NCI-H524 (cell line): ENCODE measurements at places on chromosomes 2 and 18.

- DNase-seq = no peak
Observed at GRCh38 chr2:144523596-144524117, 3.7 kb upstream of the ZEB2 start.

DNA sequence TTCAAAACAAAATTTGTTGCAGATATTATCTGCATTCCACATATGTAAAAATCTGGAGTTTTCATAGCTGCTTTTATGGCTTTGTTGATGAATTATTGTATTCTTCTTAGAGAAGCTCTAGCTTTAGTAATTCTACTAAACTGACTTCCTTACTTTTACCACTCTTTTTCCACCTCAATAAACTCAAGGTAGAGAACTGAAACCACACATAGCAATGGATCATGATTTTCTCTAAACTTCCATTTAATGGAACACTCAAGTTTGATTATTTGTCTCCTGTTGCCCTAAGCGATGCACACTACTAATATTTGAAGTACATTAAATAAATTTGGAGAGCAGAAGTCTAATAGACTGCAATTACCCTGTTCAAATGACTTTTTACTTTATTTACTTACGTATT, 192.0 kb downstream of the NBAS start:
- DNase-seq = no peak

DNA sequence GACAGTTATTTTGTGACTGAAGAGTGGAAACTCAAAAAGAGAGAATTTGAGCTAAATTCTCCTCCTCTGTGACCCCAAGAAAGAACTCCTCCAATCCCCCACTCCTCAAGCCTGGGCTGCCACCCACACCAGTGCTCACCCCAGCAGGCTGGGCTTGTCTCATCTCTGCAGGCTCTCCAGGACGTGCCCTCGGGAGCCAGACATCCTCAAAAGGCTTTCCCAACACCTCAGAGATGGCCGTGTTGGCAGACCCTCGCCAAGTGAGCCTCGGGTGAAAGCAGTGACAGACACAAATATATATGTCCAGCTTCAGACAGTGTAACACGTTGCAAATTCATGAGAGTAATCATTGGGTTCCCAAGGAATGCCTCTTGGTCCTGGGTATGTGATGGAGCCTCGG, 377.7 kb upstream of the SALL3 start:
- DNase-seq = no peak

- DNase-seq = no peak
Observed at GRCh38 chr2:71561441-71562267, 108.3 kb downstream of the DYSF start.

- no peak for DNase-seq
Observed at GRCh38 chr2:23538566-23538965, 153.6 kb downstream of the KLHL29 start.

DNA sequence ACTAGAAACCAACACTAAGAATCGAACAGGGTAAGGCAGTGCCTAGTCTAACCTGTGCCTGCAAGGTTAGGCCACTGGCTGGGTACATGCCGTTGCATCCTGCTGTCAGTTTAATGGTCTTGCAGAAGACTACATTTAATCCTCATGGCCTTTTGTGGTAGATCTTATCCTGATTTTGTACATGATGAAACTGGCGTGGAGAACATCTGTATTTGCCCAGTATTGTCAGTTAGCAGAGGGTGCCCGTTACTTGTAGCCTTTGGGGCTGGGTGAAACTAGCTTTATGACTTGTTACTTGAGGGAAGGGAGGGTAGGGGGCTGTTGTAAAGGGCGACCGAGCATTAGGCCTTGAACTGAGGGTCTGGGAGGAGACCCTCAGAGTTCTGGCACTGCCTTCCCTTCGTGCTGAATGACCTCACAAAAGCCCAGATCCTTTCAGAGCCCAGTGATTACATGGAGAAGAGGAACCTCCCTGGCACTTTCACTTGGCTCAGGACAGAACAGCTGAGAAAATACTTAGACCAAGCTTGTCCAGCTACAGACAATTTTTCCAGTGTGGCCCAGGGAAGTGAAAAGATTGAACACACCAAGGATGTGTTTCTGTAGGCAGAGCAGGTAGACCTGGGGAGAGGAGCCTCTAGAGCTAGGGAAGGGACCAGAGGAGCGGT, 19.5 kb downstream of the SLC20A1 start:
- DNase-seq = no peak

- peak; percentile 91 for DNase-seq
Observed at GRCh38 chr2:237669628-237670392, 42.4 kb downstream of the LRRFIP1 start.

- DNase-seq = no peak
Observed at GRCh38 chr2:228037915-228038314, 143.6 kb downstream of the SPHKAP start.

DNA sequence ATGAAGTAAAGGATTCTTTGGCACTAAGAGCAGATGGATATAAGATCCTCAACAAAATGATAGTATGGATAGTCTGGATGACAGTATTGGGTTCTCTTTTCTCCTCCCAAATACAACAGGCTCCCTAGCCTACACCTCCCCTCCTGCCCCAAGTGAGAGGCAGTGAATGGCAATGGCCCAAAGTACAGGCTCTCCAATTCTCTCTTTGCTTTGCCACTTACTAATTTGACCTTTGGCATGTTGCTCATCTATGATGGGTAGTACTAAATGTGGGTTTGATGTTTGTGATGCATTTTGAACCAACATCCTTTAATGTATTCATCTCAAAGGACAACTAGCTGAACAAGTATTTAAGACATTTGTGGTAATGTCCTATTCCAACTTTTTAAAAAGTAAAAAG, 65.9 kb downstream of the EIF5B start:
- DNase-seq = no peak

DNA sequence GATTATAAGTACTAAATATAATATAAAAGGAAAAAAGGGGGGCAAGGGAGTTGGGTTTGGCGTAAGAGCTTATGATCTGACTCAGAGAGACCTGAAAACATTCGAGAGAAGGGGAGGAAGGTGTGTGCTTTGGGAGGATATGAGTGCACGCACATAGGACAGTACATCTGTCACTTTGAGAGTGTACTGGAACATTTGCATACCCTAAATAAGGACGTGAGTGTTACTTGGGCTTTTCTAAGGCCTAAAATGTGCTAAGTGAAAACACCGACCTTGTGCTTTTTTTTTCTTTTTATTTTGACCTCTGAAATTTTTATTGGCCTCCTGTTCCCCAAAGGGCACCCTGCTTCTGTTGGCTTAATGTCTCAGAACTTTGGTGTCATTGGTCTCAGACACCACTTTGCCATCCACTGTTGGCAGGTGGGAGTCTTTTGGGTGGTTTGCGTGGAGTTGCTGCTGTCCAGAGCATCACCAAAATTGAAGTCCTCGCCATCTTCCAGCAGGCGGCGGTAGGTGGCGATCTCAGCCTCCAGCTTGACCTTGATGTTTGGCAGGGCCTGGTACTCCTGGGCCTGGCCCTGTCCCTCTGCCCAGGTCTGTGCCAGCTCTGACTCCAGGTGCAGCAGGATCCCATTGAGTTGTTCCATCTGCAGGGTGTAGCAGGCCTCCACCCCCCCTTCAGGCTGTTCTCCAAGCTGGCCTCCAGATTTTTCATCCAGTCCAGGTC, 57.7 kb downstream of the CD28 start:
- DNase-seq = no peak

DNA sequence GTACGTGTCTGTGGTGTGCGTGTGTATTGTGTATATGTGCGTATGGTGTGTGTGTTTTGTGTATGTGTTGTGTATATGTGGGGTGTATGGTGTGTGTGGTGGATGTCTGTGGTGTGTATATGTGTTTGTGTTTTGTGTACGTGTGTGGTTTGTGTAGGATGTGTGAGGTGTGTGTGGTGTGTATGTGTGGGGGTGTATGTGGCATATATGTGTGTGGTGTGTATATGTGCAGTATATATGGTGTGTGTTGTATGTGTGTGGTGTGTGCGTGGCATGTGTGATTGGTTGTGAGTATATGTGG, 101.3 kb downstream of the CLIP4 start:
- DNase-seq = no peak

DNA sequence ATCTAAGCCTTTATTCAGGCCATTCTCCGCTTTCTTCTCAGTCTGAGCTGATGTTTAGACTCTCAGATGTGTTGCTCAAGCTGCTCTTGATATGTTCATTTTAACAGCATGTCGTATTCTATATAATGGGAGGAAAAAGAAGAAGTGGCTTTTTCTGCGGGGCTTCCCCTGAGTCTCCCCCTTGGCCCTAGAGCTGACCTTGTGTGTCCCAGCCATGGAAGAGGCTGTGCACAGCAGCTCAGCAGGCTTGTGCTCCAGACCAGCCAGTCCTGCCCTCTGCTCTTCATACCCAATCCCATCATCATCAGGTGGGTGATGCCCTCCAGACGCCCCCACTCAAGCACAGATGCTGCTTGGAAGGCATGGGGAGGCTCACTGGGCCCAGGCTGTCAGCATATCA, 155.1 kb upstream of the CELF4 start:
- DNase-seq = no peak

DNA sequence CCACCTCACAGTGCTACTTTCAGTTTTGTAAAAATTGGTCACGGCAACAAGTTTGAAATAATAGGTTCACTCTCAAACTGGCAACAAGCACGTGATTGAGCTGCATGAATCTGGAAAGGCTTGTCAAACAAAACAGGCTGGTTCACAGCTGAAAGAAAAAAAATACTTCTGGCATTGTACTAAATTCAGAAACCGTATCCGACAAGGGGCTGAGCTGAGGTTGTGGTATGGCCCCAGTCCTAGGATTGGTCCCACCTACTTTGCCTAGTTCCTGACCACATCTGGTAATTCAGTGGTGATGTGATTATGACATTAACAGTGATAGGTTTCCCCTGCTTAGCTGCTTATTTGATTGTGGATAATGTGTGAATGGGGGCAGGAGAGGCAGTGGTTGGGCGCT, 326.5 kb upstream of the THUMPD2 start:
- DNase-seq = no peak

- DNase-seq = no peak
Observed at GRCh38 chr2:144631636-144632035, 111.7 kb upstream of the ZEB2 start.

DNA sequence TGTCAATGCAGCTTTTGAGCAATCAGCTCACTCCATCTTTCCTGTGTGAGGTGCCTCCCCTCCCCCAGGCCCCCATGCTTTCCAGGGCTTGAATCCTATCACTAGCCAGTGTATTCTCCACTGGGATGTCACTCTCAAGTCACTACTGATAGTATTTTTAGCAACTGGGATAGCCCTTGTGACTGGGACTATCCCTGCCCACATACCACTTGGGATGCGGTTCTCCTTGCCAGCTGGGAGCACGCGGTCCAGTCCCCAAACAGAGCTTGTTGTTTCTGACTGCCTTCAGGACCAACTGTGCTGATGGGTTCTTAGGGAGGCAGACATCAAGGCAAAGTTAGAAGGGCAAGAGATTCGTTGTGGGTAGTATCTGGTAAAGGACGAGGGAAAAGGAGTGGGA, 134.9 kb downstream of the FAM161A start:
- DNase-seq = no peak

DNA sequence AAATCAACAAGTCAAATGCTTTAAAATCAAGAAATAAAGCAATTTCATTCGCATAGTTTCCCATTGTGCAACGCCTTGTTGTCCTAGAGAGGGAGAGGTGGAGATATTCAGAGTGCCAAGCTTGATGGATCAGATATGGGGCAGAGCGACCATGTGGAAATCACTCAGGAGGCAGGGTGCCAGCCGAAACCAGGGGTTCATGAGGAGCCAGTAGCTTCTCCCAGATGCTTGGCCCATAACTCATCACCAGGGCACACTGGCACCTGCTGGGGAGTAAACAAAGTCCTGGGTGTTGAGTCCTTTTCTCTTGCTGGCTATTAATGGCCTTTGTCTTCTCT, 53.0 kb upstream of the ASAP2 start:
- DNase-seq = no peak

GRCh38 chr18:69215161-69215560, 185.5 kb upstream of the DOK6 start:
- peak; percentile 51 for DNase-seq

DNA sequence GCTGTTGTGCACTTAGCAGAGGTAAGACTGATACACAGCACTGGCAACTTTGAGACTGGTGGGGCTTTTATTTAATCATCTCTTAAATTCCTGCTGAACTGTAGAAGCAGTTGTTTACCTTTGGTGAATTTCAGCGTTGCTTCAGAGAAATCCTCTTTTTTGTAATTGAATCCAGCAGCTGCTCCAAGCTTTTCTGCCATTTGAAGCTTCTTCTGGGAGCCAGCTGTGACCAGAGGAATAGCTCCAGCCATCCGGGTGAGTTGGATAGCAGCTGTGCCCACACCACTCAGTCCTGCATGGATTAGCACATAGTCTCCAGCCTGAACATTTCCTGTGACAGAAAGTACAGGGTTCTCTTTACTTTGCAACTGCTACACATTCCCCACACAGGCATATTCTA, 3.9 kb downstream of the TP53I3 start:
- no peak for DNase-seq

DNA sequence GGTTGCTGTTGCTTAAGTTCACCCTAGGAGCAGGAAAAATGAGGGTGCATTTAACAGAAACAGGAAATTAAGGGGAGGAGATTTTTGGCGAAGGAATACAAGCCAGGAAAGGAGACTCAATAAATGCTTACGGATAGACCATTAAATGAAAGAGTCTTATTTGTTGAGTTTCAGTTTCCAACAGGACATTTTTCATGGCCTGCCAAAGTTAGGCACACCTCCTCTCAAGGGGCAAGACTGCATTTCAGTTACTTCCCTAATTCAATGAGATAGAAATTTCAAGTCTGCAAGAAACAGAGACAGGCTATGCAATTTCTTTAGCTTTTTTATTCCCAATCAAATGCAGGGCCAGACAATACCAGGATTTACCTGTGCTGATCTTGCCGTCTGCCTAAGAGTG, 394.7 kb upstream of the KLHL29 start:
- no peak for DNase-seq
